ENCODE measurements at places on chromosomes 4 and X.

- no peak for DNase-seq
Measured at GRCh38 chr4:55032179-55032578, 93.2 kb downstream of the KDR start.

DNA sequence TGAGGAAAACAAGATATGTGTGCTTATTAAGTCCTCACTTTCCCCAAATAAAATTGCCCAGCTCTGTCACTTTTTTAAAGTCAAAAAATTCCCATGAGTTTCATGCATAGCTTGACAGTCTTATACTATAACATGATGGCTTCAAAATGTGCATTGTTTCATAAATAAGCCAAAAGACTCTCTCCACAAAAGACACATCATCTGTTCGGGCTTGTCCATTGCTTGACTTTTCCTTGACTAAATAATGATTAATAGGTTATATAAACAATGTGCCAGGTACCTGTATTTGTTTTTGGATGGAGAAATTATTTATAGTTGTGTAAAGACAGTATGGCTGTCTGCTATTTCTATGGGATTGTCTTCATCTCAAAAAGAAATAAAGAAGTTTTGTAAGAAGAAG lies 329.2 kb upstream of the KLF3 start:
- DNase-seq = no peak

DNA sequence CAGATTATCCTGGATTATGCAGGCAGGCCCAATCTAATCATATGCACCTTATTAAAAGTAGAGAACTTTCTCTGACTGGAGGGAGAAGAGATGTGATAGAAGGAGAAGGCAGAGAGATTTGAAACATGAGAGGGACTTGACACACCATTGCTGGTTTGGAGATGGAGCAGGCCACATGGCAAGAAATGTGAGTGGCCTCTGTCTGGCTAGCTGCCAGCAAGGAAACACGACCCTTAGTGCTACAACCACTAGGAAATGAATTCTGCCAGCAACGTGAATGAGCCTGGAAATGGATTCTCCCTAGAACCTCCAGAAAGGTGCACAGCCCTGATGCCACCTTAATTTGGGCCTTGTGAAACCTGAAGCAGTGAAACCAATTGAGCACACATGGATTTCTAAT lies 79.5 kb upstream of the MBNL3 start:
- DNase-seq = no peak

DNA sequence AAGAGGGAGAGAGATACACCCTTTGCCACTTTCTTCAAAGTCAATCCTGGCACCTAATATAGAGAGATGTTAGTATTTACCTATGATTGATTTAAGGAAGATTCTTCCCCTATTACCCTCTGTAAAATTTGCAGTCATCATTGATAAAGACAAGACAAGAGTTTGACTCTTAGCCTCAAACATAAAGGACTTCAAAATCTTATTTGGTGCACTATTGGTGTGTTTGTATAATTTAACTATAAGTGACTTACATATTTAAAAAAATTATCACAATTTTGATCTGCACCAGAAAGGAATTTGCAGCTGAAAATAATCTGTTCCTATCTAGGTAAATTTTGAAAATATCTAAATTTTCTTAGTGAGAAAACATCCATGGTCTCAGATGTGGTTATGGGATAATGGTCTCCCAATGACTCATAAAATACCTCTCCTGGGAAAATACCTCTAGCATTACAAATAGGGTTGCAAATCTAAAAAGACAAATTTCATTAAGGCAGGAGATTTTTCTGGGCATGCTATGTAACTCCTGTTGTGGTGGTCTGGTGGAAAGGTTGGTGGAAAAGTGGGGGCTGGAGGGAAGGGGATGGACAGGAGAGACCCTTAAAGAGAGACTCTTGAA lies 173.6 kb upstream of the MED14 start:
- DNase-seq = peak; percentile 85

DNA sequence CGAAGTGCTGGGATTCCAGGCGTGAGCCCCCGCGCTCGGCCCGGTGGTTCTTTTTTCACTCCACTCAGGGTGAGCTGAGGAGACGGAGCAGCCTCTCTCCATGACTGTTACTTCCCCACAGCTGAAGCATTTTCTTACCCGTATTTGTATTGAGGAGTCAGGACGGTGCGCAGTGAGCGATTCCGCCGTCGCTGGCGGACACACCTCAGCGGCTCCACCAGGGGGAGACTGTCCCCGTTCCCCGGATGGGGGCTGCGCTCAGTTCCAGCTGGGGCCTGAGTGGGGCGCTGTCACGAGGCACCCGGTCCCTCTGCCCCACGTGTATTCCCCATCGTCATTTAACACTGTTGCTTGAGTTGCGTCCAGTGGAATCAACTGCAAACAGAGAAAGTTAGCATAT lies 844.0 kb upstream of the FRG1 start:
- no peak for DNase-seq

DNA sequence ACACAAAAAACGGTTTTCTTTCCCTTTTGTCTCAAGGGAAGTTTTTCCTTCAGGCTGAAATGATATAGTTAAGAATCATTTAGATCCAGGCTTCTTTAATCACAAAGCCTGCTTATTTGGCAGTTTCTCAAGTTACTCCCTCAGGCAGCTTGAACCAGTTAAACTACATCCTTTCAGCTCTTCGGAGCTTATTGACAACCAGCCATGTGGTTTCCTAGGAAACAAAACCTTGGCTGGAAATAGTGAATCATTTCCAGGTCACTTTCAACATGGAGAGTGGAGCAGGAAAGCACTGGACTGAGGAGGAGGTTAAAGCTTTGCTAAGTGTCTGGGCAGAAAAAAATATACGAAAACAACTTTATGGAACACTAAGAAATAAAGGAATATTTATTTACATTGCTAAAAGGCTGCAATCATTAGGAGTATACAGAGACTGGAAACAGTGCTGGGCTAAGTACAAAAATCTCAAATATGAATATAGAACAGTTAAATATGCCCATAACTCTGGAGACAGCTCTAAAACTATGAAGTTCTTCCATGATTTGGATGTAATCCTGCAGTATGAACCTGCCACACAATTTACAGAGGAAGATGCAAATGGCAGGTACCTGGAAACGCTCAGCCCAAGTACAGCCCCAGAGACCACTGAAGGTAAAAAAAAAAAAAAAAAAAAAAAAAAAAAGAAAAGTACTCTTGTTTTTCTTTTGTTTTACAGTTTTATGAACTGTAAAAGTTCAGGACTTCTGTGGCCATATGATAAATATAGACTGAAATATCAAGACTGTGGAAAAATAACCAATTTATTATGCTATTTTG lies 23.2 kb upstream of the AASDH start:
- peak; percentile 100 for DNase-seq

DNA sequence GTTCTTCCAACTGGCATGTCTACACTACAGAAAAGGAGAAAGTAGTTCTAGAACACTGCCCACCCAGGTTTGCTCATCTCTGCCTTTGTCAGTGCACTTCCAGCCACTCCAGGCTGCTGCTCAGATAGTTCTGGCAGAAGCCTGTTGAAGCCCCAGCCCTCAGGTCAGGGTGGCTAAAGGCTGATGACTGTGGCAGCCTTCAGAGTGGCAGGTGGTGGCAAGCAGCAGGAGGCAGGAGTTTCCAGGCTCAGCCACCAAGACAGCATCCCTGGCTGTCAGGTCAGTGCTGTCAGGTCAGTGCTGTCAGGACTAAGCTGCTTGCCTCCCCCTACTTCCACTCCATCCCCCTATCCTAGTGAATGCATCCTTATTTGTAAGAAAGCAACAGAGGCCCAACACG lies 100.4 kb downstream of the MAMLD1 start:
- DNase-seq = no peak

DNA sequence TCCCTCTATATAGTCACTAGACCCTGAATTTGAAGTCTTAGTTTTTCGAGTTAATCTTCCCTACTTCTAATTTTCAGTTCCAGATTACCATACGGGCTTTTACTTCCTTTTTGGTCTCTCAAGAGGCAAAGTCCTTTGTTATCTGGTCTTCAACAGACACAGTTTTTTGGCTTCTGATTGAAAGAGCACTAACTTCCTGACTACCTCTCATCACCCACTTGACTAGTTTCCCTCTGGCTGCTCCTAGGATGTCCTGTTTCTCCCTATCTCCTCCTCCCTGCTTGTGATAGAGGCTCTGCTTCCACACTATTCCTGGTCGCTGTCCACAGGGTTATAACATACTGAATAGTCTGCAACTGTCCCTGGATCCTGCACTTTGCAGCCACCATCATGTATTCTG lies 16.7 kb upstream of the WDR44 start:
- DNase-seq = no peak

- DNase-seq = no peak
Measured at GRCh38 chr4:39124885-39125599, 57.3 kb upstream of the WDR19 start.

DNA sequence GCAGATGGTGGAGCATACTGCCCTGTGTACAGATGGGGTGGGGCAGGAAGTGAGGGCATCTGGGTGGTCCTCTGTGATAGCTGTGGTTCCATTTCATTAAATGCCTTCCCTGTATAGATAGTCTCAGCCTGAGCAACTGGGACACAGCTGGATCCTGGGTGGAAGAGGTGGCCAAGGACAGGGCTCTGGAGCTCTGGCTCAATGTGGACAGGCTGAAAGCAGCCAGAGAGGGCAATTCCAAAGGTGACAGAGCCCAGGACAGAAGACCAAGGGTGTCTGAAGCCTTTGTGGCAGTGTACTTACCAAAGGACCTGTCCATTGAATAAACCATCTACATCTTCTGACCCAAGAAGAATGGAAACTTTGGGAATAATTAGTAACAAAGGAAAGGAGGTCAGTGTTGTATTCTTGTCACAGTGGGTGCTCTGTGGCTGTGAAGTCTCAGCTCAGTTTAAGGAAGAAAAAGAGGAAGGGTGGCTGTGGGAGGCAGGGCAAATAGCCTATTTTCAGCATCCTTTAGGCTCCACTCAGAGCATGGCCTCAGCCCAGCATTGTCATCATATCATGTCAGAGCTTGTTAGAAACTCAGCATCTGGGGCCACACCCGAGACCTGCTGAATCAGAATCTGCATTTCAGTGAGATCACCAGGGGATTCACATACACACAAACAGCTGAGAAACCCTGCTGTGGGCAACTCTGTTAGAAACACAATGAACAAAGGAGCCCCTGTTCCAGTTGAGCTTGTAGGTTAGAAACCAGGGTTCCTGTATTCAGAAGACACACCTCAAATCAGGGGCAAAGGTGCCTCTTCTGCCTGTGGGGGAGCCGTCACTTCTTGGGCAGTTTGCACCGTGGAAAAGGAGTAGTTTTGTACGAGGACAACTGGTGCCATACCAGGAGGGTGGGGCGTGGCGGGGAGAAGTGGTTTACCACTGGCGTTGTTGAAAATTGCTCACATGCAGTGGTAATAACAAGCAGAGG lies 168.6 kb downstream of the PTTG2 start:
- DNase-seq = peak; percentile 66

- no peak for DNase-seq
Measured at GRCh38 chrX:9867226-9867625, 81.0 kb downstream of the SHROOM2 start.

DNA sequence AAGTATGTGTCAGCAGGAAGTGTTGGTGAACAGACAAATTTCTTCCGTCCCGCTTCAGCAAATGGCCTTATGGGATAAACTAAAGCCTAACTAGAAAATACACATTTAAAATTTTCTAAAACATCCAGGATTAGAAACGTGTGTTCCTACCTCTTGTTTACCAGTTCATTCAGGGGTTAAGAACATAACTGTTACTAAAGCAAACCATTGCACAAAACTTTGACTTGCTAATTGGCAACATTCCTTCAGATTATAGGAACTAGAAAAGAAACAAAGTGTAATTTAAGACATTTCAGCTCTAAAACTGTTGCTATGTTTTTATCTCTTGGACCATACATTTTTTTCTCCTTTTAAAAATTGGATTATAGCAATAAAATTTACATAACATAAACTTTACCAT lies 39.5 kb upstream of the CXCL13 start:
- no peak for DNase-seq

GRCh38 chrX:110863883-110864282 lies 68.3 kb upstream of the CHRDL1 start:
- DNase-seq = no peak

DNA sequence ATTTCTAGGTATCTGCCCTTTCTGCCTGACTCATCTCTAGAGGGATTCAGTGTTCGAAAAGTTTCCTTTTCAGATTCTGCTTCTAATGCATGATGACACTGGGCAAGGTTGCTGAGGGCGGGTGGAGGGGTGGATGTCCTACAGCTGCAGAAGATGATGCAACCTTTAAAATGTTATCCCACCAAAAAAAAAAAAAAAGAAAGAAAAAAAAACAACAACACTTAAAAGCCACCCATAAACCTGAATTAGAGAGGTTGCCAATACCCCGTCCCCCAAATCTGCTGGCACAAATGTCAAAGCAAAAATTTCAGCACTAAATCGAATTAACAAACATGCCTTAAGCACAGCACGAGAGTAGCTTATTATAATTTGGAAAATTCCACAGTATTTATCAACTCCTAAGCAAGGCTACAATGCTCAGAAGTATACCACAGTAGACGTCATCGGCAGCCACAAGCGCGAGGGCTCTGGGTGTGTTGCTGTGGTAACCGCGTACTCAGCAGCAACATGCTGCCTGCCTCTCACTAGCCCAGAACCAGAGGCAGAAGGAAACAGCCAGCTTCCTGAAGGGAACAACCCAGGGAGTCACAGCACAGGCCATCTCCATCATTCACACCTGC lies 167.5 kb upstream of the MAP3K15 start:
- peak; percentile 36 for DNase-seq

GRCh38 chr4:54001668-54002365 lies 62.6 kb downstream of the CHIC2 start:
- DNase-seq = no peak

GRCh38 chr4:152321398-152321797 lies 214.5 kb downstream of the FBXW7 start:
- no peak for DNase-seq

DNA sequence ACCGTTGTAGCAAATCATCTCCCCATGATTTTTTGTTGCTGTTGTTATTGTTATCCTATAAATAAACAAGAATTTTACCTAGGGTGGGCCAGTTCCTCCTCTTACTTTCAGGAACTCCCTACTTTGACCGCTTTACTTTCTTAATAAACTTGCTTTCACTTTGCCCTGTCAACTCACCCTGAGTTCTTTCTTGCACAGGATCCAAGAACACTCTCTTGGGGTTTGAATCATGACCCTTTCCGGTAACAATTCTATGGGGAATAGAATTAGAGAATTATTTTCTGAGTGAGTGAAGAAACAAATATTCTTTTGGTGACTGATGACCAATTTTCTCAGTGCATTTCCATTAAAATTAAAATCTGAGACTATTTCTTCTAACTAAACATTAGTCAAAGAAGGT lies 584.0 kb upstream of the TENM3 start:
- DNase-seq = no peak

Measured in renal cortical epithelial cell (primary cell).